Astrocyte (in vitro differentiated cells and primary cell): ENCODE measurements at places on chromosomes 1 and 21.

- peaks cover 21% of the 10 kb centered on the region for H3K4me1 ChIP-seq
- no peaks in the 10 kb centered on the region for H3K36me3 ChIP-seq
- no peak overlapping the region for H3K4me3 ChIP-seq
- no peaks in the 10 kb centered on the region for H3K27me3 ChIP-seq
- DNase-seq, result no peak
These were observed 19.7 kb upstream of the ADGRB2 start for GRCh38 chr1:31783846-31784245.

DNA sequence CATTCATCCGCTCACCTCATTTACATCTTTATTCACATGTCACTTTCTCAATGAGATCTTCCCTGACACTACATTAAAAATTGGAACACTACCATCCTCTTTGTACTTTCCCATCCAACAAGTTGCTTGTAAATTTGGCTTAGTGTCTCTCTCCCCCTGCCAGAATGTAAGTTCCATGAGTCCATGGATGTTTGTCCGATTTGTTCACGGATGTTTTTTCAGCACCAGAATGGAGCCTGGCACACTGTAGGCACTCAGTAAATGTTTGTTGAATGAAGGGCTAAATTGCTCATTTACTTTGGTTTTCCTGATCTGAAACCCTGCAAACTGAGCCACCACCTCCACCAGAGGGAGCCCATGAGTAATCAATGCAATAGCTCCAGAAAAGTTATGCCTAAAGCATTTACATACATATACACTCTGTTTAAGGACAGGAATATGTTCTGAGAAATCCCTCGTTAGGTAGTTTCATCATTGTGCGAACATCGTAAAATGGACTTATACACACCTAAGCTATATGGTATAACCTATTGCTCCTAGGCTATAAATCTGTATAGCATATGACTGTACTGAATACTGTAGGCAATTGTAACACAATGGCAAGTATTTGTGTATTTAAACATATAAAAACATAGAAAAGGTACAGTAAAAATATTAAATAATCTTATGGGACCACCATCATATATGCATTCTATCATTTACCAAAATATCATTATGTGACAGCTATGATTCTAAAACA is 2.8 kb upstream of the EYA3 start:
- H3K4me3 ChIP-seq, result no peak overlapping the region
- no peak for DNase-seq
- no peaks in the 10 kb centered on the region for H3K4me1 ChIP-seq
- no peaks in the 10 kb centered on the region for H3K36me3 ChIP-seq

DNA sequence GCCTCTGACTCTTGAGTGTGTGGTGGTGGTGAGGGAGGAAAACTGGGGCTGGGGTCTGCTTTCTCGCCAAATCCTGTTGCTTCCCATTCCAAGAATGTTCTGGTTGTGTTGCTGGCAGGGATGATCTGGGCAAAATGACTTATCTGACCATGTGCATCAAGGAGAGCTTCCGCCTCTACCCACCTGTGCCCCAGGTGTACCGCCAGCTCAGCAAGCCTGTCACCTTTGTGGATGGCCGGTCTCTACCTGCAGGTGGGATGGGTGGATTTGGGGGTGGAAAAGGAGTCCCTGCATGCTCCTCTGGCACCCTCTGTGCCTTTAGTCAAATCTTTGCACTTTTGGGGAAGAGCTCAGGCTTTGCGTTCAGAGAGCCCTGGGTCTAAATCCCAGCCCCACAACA is 18.1 kb downstream of the CYP4B1 start:
- no peak for DNase-seq
- H3K4me3 ChIP-seq, result no peak overlapping the region
- no peaks in the 10 kb centered on the region for H3K27me3 ChIP-seq
- H3K27ac ChIP-seq, result no peak overlapping the region
- H3K4me1 ChIP-seq, result no peaks in the 10 kb centered on the region

DNA sequence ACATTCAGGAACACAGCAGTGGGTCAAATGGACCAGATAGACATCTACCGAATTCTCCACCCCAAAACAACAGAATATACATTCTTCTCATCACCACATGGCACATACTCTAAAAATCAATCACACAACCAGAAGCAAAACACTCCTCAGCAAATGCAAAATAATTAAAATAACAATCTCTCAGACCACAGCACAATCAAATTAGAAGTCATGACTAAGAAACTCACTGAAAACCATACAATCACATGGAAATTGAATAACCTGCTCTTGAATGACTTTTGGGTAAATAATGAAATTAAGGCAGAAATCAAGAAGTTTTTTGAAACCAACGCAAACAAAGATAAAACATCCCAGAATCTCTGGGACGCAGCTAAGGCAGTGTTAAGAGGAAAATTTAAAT is 49.2 kb downstream of the ZP4 start:
- no peaks in the 10 kb centered on the region for H3K36me3 ChIP-seq
- no peak for DNase-seq
- no peaks in the 10 kb centered on the region for H3K27me3 ChIP-seq
- no peak overlapping the region for H3K27ac ChIP-seq
- H3K4me3 ChIP-seq, result no peak overlapping the region

GRCh38 chr1:112877750-112878149 is 78.2 kb downstream of the SLC16A1 start:
- H3K4me3 ChIP-seq, result no peak overlapping the region
- H3K27ac ChIP-seq, result no peak overlapping the region
- no peak for DNase-seq
- H3K27me3 ChIP-seq, result no peaks in the 10 kb centered on the region
- H3K4me1 ChIP-seq, result no peaks in the 10 kb centered on the region

DNA sequence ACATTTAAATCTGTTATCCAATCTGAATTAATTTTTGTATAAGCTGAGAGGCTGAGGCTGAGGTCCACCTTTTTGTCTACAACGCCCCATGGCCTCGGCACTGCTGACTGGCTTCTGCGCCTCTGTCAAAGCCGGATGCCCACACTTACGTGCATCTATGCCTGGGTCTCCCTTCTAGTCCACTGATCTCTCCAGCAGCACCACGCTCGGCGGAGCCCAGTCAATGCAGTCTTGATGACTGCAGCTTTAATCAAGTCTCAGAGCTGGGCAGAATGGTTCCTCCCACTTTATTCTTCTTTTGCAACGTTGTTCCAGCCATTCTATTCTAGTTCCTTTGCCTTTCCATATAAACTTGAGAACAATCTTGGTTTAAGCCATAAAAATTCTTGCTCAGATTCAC is 9.4 kb downstream of the PRDM15 start:
- H3K4me3 ChIP-seq, result no peak overlapping the region
- H3K27ac ChIP-seq, result no peak overlapping the region
- DNase-seq, result no peak
- no peaks in the 10 kb centered on the region for H3K4me1 ChIP-seq
- H3K27me3 ChIP-seq, result no peaks in the 10 kb centered on the region
